Activated T-cell treated with anti-CD3 and anti-CD28 coated beads for 48 hours (primary cell): ENCODE measurements at places on chromosomes 13 and 19.

DNA sequence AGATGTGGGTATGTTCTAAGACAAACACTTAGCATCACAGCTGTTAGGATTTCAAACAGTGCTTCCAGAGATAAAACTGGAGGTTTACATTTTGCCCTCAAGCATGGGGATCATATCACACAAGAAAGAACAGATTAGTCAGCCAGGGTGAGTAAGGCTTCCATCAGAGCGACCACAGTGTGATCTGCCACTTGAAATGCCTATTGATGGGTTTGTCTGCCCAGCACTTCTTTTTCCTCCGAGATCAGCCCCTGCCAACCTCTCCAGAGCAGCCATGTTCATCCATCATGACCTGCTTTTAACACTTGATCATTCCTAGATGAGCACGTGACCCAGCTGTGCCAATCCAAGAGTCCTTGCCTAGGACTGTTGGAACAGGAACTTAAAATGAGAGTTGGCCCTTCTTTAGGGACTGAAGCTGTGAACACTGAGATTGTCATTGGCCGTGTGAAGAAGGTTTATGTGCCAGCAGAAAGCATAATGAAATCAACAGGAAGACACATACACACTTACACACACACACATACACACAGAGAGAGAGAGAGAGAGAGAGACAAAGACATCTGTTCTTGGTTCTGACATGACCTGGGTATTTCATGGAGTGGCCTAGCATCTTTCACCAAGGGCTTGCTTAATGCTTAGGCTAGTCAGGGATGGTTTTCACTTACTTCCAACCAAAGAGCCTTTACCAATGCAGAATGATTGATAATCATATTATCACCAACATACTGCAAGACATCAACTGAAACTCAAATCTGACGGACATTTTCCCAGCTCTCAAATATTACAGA is 5.2 kb upstream of the CEBPG start:
- no peak for DNase-seq

- peak; percentile 56 for DNase-seq
Observed at GRCh38 chr13:48233046-48233888, at the start of gene ITM2B. ITM2B (plus strand) TSS chr13:48233206; CDS start chr13:48233361, 155 bp downstream.

- DNase-seq = no peak
Observed at GRCh38 chr13:33793726-33794125, 24.2 kb upstream of the RFC3 start.

DNA sequence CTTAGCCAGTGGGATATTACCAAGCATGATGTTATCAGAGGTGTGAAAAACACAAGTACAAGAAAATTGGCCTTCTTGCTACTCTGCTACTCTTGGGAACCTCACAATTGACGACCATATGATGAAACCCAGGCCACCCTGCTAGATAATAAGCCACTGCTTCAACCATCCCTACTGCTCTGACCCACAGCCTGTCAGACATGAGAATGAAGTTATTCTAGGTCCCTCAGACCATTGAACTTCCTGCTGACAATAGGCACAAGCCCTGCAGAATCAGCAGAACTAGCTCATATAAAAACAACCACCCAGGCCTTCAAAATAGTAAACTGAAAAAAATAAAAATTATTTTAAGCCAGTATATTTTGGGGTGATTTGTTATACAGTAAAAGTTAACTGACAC is 559.9 kb downstream of the KCTD12 start:
- no peak for DNase-seq

DNA sequence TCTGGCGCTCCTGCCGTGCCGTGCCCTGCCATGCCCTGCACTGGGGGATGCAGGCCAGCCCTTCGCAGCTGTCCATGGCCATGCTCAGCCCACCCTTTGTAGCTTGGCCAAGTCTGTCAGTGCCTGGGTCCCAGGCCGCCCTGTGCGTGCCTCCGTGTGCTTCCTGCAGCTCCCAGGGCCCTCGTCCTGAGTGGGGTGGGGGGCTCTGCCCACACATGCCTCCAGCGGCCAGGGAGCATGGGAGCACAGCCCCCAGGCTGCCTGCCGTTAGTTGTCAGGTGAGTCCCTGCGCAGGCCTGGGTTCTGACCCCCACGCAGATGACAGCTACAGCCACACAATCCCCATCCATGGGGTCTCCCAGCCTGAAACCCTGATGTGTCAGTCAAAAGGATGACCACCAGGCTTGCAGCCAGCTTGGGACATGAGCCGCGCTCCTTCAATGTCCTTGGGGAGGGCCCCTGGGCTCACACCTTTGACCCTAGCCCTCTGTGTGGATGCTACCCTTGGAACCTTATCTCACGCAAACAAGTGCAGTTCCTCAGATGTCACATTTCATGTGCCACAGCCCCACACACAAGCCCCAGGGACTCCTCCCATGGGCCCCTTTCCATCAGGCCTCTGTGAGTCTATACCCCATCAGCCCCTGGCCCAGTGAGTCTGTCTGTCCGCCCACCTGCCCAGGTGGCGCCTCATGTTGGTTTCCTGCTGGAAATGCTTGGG is 24.5 kb downstream of the TMED1 start:
- DNase-seq = no peak

DNA sequence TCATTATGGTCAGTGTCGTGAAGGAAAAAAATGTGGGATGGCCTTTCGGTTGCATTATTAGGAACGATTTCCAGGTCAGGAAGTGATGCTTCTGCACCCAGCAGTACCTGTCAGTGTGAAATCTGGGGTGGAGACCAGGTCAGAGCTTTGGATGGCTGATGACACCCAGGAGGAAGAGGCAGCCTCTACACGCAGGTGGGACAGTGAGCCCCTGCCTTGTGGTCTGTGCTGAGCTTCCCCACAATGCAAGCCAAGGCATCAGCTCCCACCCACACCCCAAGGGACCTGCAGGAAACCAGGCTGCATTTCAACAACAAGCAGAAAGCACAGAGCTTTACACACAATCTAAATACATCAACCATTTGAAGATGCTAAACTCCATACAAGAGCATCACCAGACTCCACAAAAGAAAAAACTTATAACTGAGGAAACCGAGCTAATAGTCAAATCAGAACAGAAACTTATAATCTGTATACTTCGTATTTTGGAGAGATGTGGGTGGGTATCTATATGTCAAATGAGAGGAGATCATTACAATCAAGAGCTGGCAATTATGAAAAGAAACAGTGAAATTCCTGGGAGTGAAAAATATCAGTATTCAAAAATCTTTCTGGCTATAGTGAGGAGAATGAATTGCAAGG is 130.1 kb downstream of the ZDHHC20 start:
- DNase-seq = no peak

GRCh38 chr13:46385946-46386345 is 1.1 kb downstream of the RUBCNL start:
- DNase-seq = no peak

DNA sequence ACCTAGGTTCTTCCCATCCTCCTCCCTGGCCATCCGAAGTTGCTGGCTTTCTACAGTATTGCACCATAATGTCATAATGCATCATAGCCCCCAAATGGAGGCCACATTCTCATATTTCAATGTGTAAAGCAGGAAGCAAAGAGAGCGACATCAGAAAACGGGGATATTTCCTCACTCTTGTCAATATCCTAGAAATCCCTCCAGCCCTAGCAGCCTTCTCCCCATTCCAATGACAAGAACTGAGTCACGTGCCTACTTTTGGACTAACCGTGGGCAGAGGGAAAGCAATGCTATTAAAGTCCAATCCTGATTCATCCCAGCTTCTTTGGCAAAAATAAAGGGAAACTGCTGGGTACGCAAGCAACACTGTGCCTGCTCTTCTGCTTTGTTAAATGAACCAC is 4.3 kb upstream of the RAP2A start:
- DNase-seq = no peak

GRCh38 chr19:49866933-49867782 is at the start of gene PNKP:
PNKP (minus strand) TSS chr19:49867576; CDS start chr19:49867204, 372 bp downstream.
- peak; percentile 94 for DNase-seq

GRCh38 chr13:75762955-75763354 is 126.8 kb downstream of the LMO7 start:
- no peak for DNase-seq

- DNase-seq = no peak
Observed at GRCh38 chr13:41827507-41828213, 133.2 kb downstream of the VWA8 start.

- no peak for DNase-seq
Observed at GRCh38 chr19:29609636-29610035, 3.6 kb downstream of the POP4 start.

DNA sequence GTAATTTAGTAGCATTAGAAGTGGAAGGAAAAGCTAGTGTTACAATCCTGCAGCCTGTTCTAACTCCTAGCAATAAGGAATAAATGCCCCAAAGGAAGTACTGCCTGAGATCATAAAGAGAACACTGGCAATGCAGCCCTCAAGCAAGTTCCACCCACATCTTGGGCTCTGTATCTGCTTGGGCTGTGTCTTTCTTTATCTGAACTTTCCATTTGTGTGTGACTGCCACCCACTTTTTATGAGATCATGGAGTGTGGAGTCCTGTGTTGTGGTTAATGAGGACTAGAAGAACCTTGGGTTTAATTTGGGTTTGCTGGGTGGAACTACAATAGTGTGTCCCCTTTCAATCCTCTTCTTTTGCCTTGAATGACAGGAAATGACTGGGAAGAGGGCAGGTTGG is 38.2 kb downstream of the RFXAP start:
- no peak for DNase-seq

DNA sequence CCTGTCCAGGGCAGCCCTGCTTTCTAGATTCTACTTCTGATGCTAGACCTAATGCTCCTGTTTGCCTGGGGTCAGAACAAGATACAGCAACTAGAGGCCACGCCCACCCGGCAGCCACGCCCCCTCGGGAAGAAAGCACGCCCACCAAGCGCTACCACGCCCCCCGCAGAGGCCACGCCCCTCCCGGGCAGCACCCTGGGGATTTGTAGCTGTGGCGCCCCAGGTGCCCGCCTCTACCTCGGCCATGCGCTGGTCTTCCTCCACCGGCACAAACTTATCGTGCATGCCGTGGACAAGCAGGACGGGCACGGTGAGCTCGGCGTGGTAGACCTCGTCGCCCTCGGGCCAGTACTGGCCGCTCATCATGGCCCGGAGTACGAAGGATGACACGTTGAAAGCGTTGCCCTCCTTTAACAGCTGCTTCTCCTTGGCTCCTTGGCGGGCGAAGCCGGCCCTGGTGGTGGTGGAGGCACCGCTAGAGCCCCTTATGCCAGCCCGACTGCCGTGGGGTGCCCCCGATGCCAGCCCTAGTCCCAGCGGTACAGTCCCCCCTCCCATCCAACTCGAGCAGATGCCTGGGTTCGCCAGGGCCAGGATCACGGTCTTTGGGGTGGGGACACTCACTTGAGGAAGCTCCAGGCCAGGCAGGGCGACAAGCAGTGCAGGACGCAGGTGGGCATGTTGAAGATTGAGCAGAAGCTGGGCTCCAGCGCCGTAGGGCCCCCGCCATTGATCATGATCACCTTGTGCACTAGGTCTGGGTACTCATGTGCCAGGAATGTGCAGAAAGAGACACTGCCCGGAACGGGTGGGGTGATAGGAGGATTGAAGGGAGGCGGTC is 9.0 kb downstream of the ABHD8 start:
- peak; percentile 66 for DNase-seq
